ENCODE measurements at places on chromosomes 7 and 10.

DNA sequence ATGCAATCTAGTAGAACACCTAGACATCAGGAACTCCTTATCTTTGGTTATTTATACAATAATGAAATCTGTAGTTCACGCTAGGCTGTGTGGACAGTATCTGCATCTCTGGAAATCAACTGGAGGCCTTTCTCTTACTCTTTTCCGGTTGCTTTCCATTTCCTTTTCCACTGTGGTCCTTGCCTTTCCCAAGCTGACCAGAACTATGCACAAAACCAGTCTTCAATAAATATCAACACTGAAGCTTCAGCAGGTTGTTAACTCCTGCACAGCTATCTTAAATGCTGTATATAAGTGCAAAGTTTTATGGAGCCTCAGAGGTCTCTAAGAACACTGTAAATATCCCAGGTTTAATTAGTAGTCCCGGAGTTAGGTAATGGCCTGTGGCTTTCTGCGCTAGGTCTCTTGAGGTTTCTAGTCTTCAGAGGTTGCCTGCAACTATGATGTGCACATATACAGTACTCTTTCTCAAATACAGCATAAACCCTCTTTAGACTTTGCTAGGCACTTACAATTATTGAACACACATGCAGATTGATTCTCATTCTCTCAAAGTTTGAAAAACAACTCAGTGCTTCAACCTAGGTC lies 2.4 kb downstream of the KLLN start:
- no peak for DNase-seq

GRCh38 chr7:29806995-29807841 lies 910 bp downstream of the WIPF3 start:
- no peak for DNase-seq

- DNase-seq = no peak
These were observed 11.7 kb upstream of the ARPC1B start for GRCh38 chr7:99362801-99363200.

GRCh38 chr7:91434836-91435235 lies 170.6 kb downstream of the FZD1 start:
- no peak for DNase-seq

DNA sequence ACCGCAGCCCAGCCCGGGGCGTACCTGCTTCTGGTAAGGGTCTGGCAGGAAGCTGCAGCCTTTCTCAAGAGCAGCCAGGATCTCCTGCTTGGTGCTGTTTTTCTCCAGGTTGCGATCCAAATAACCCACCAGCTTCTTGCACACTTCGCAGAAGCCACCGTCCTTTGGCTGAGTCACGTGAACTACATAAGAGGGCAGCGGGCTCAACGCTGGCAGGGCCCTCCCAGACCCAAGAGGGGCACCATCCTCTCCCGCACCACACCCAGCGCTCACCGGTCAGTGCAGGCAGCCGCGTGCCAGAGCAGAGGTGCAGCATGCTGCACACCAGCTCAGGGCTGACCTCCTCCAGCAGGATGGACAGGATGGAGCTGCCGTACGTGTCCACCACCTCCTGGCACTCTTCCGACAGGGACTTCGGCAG lies 31.6 kb downstream of the PSAP start:
- no peak for DNase-seq

- no peak for DNase-seq
These were observed 131.4 kb upstream of the ZMIZ1 start for GRCh38 chr10:78937393-78937792.

GRCh38 chr7:128829391-128830166 lies 627 bp upstream of the FLNC start:
- DNase-seq = no peak

All from activated CD8-positive, alpha-beta memory T cell treated with anti-CD3 and anti-CD28 coated beads, Interleukin-2, amount 10 ng/mL, durations not matched to agents 7 days and 5 days (primary cell).